Stimulated activated CD4-positive, alpha-beta T cell treated with anti-CD3 and anti-CD28 coated beads, Interleukin-1b, Interleukin-23, amount 100 ng/mL, for 1 hour (primary cell): ENCODE measurements at places on chromosomes 1 and 21.

DNA sequence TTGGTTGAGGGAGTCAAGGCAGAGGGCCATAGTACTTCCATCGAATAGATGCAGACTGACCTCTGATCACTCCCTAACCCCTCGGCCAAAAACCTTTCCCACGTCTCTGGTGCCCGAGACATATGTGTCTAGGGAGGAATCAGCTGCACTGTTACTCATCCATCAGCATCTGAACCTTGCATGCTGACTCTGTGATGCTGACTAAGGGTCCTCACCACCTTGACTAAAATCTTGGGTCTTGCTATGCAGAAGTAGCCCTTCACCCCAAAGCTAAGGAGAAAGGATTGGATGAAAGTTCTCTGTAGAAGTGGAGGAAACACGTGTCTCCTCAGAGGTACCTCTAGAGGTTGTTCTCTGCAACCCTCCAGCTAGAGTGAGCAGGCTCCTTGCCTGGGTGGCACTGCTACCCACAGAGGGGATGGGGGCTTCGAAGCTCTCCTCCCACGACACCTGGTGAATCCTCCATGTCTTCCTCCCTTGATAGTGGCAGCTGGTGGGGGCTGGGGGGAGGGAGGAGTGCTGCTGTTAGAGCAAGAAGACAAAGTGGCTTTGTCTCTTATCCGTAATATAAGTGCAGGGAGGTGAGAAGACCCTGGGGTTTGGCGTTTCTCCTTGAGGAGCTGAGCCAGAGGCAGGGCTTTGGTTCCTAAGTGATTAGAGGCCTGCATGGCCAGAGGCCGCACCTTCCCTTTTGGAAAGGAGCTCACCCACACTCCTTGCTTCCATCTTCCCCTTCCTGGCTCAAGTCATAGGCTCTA is 45.1 kb downstream of the ATP2B4 start:
- no peak for DNase-seq

DNA sequence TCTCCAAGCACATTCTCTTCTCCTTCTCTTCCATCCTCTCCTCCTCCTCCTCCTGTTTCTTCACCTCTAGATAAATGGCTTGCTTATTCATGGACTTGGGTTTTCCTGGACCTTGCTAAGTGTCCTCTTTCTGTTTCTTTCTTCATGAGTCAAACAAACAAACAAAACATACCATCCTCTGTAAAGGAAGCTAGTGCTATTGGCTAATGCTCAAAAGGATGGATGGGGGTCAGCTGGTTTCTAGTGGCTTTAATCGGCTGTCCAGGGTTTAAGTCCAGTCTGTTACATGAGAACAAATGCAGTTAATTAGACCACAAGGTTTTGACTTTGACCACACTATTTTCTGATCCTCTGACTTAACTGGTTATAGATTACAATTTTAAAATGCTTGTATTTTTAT is 83.8 kb upstream of the TSPAN2 start:
- DNase-seq: no peak

DNA sequence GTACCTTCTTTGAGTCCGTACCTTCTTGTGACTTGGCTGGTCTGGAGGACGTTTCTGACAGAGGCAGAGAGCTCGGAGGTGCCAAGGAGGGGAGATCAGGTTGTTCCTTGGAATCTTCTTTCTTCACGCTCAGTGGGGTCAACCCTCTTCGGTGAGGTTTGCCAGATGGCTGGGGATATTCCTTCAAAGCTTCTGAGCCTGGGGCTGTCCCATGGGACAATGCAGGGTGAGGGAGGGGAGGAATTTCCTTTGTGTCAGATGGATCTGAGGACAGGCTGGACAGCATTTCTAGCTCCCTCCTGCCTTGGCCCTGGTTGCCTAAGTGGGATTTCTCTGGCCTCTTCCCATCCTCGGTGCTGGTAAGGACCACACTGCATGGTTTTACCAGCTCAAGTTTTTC is 95.5 kb upstream of the EDN2 start:
- no peak for DNase-seq

DNA sequence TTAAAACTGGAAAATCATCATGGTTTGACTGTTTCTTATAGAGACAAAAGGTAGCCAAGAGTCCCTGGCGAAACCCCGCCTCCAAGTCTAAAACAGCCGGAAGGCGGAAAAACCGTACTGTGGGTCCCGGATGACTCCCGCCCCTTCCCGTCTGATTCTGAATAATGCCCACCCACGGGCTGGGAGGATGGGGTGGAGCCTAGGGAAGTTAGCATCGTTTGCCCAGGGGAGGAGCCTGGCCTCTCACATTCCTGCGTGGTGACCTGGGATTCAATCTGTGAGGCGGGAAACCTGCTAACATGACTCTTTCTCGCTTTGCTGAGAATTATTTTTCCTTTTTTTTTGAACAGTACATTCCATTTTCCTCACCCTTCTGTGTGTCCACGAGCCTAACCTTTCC is 124.9 kb downstream of the KCNK1 start:
- no peak for DNase-seq

- DNase-seq: no peak
These were observed 3.8 kb upstream of the FAM20B start for GRCh38 chr1:179021873-179022272.

DNA sequence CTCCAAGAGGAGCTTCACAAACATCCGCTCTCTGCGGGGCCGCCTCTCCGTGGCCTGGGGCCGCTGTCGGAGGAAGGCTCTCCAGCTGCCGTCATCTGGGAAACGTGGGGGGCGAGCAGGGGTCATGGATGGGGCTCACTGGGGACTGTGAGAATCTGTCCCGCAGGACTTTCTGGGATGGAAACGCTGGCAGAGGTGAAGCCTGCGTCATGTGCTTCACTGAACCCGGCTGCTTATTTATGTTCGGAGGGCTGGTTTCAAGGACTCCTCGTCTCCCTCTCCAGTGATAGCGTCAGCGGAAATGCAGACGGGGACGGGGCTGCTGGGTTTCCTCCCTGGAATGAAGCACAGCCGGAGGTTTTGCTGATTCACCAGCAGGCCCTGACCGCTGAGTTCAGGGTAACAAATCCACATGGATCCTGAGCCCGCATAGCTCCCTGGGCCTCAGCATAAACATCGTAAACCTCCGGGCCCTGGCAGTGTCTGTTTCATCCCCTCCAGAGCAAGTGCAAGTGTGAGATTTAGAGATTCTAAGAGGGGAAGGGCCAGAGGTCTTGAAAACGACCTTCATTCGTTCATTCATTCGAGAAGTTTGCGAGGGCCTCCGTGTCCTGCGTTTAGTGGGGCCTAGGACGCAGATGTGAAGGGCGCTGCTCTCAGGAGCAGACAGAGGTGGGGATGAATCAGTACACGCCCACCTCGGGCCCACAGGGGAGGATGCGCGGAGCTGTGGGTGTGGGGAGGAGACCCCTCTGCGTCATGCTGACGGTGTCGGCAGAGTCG is 7.0 kb upstream of the POFUT2 start:
- DNase-seq: no peak

- DNase-seq: no peak
These were observed 65.2 kb upstream of the DIP2A start for GRCh38 chr21:46393451-46393940.

- no peak for DNase-seq
These were observed 38.8 kb downstream of the CASQ2 start for GRCh38 chr1:115729756-115730155.

GRCh38 chr1:20702416-20702815 is 15.4 kb downstream of the KIF17 start:
- DNase-seq: no peak

GRCh38 chr1:27403931-27404330 is 11.5 kb downstream of the GPR3 start:
- no peak for DNase-seq

DNA sequence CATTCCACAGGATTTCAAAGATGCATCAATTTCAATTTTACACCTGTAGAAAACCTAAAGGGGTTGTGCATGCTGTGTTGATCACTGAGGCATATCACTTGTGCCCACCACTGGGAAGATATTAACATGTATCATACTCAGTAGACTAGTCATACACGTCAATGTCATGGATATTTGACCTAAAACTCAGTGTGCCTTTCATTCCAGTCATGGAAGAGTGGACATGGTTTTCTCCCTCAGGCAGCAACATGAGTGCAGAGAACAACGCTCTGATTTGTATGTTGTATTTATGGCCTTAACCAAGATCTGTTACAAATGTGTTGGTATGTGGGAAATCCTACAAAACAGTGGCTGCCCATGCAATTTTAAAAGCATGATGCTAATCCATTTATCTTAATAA is 6.1 kb upstream of the C1orf53 start:
- no peak for DNase-seq

- no peak for DNase-seq
These were observed 29.9 kb downstream of the MAP10 start for GRCh38 chr1:232835166-232835565.

DNA sequence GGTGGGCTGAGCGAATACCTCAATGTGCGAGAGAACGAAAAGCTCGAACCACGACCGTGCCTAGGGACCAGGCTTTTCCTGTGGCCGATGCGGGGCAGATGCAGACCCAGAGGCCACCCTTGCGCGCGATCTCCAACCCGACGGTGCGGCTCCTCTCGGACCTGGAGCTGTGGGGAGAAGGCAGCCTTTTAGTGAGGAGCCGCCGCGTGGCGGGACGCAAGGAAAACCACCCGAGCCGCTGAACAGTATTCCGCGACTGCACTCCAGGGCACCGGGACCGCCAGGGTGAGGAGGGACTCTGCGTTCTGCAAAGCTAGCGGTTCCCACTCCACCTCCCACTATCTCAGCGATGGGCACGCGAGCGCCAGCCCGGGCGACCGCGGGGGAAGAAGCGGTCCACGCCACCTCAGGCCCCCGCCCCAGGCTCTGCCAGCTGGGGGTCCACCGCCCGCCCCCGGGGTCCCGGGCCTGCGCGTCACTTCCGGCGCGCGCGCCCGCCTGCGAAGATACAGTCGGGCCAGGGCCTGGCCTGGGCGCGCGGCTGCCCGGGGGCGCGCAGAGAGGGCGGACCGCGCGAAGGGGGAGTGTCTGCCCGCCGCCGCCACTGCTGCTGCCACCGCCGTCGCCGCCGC is 66.5 kb upstream of the PRKACB start:
- no peak for DNase-seq

DNA sequence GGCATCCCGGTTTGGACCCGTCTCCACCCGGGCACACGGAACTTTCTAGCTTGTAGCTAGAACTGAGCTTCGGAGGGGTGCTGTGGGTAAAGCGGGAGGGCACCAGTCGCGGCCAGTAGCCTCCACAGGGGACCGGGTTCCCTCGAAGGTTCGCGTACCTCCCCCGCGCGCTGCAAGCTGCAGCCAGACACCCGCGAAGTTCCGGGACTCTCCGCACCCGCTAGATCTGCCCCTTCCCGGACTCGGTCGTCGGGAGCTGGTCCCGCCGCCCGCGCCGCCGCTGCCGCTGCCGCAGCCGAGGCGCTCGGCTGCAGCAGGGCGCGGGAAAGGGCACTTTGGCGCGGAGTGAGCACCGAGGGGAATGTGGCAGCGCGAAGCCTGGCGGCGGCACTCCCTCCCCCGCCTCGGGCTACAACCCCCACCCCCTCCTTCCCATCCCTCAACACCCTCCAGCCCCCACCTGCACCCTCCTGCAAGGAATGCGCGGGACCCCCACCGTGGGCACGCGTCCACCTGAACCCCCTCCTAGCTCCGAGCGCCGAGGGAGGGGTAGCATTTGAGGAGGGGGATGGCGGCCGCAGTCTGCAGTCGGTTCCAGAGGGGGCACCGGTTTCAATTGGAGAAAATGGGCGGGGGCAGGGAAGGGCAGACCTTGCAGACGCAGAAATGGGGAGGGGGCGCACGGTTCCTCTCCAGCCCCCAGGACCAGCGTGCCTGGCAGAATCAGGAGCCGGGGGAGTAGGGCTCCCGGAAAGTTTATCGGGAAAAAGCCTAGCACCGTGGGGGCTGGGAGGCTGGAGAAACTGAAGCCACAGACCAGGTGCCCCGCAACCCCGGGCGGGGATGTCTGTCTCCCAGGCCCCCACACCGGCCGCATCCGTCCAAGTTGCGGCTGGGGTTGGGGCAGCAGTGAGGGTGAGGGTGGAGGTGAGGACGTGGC is 968 bp downstream of the CSMD2 start:
- DNase-seq: no peak

DNA sequence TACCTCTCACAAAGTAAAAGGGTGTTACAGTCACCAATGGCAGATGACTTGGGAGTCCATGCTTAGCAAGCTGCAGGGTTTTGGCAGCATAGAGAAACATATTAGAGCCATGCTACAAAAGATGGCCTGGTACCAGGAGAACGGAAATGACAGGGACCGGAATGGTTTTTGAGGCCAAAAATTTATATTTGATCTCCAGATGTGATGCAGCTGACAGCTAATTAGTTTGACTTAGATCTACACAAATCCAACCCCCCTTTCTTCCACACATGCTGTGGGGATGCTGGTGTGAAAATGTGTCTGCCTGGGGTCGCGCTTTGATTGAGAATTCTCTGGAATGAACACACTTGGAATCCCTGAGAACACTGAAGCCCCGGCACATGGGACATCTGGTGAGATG is 26.5 kb downstream of the SYF2 start:
- no peak for DNase-seq

- no peak for DNase-seq
These were observed 60.0 kb upstream of the NTPCR start for GRCh38 chr1:232890340-232890943.

DNA sequence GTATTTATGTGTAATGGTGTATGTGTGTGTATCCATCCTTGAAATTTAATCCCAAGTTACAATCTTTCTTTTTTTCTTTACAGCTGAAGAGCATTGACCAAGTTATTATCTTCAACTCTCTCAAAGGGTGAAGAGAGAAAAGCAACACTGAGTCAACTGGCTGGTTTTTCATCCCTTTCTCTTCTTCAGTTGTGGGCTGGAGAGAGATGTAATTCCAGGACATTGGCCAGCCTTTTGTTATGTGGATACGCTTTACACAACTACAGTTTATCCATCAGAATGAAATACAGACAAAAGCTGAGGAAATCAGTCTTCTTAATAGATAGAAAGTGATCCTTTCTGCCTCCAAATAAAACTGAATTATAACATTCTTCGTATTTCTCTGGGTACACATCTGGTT is 357.0 kb upstream of the NCAM2 start:
- no peak for DNase-seq

- DNase-seq: no peak
These were observed 33.1 kb downstream of the PRDM2 start for GRCh38 chr1:13732971-13733667.

DNA sequence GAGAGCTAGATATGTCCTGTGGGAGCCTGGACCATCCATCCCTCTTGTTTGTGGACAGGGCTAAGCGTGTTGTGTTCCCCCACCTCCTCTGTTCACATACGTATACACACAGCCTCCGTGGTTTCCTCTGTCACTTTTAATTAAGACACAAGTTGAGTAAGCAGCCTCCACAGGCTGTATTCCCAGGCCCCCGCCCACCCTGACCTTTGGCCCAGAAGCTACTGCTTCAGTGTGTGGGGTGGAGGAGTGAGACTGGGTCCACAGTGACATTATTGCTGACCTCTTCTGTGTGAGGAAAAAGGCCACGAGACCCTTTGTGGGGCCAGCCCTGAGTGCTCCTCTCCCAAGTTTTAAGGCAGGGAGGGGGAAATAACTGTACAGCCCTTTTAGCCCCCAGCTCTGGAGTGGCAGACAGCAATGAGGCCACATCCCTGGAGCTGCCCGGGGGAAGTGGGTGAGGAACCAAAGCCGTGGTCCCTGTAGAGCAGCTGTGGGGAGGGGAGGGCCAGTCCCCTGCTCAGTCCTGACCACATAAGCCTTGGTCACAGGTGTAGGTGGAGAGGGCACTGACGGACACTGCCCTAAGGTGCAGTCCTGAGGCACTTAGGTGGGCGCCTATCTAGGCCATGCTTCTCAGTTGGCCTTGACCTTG is 4.4 kb downstream of the ELOVL1 start:
- DNase-seq: no peak

- no peak for DNase-seq
These were observed 23.9 kb upstream of the MEF2D start for GRCh38 chr1:156524481-156524869.
